Neural progenitor cell (in vitro differentiated cells): ENCODE measurements at places on chromosomes 12 and 14.

DNA sequence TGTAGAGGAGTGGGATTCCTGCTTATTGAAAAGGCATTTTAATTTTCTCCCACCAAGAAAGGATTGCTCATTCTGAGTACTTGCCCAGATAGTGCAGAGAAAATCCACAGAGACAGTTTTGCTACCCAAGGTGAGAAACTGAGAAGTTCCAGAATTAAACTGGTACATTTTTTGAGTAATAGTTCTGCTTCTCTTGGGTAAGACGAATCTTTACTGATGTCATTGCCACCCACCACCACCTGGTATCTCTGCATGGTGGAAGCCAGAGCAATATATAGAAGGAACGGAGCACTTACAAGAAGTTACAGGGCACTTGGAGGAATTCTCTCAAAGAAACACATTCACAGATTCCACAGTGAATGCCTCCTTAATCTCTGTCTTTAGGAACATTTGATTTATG lies 20.7 kb upstream of the FRMD6 start:
- no peaks in the 10 kb centered on the region for H3K36me3 ChIP-seq
- no peaks in the 10 kb centered on the region for H3K27me3 ChIP-seq
- H3K4me3 ChIP-seq = no peak overlapping the region
- no peak for DNase-seq

DNA sequence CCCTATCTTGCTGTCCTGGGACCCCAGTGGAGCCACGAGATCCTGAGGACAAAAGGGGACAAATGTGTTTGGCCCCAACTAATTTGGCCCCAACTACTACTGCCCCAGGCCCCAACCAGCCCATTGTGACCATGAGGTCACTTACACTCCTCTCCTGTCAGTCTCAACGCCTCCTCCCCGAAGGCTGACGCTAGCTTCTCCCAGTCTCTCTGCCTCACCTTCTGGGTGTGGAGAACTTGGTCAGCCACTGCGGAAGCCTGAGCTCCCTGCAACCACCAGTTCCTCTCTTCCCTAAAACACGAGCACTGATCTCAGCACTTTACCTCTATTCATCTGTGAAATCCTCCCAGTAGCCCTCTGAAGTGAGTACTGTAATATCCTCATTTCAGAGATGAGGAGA lies 13.3 kb downstream of the FAM181A start:
- peaks cover 32% of the 10 kb centered on the region for H3K27me3 ChIP-seq
- peaks cover 5% of the 10 kb centered on the region for H3K4me1 ChIP-seq
- DNase-seq = no peak
- H3K4me3 ChIP-seq = no peak overlapping the region

GRCh38 chr14:75240781-75241180 lies 37.8 kb upstream of the FOS start:
- H3K4me3 ChIP-seq = no peak overlapping the region
- H3K4me1 ChIP-seq = peaks cover 23% of the 10 kb centered on the region
- H3K27me3 ChIP-seq = no peaks in the 10 kb centered on the region
- H3K36me3 ChIP-seq = no peaks in the 10 kb centered on the region
- DNase-seq = no peak

DNA sequence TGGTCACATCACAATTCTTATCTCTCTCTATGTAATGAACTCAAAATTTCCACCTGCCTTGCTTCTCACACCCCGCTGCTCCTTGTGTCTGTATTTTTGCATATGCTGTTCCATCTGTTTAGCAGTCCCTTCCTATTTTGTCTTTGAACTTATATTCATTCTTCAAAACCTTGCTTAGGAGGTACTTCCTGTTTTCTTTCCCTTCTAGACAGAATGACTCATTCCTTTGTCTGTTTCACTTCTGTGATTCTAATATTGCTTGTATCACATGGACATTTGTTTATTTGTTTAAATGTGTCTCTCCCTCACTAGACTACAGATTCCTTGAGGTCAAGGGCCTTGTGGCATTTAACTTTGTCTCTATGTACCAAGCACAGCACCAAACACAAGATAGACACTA lies 424.2 kb downstream of the ETNK1 start:
- no peaks in the 10 kb centered on the region for H3K27me3 ChIP-seq
- no peak overlapping the region for H3K27ac ChIP-seq
- no peak for DNase-seq

DNA sequence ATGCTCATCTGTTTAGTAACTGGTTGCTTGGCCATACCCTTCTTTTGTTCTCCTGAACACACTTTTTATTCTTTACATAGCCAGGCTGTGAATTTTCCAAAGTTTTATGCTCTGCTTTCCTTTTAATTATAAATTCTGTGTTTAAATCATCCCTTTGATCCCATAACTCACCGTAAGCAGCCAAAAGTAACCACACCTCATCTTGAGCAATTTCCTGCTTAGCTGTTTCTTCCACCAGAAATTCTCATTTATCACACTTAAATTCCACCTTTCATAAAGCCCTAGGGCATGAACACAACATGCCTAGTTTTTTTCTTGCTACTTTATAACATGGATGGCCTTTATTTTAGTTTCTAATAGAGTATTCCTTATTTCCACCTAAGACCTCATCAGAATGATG lies 510.7 kb downstream of the C12orf50 start:
- H3K27me3 ChIP-seq = no peaks in the 10 kb centered on the region
- H3K4me1 ChIP-seq = no peaks in the 10 kb centered on the region
- no peak overlapping the region for H3K4me3 ChIP-seq
- no peaks in the 10 kb centered on the region for H3K36me3 ChIP-seq
- no peak for DNase-seq

DNA sequence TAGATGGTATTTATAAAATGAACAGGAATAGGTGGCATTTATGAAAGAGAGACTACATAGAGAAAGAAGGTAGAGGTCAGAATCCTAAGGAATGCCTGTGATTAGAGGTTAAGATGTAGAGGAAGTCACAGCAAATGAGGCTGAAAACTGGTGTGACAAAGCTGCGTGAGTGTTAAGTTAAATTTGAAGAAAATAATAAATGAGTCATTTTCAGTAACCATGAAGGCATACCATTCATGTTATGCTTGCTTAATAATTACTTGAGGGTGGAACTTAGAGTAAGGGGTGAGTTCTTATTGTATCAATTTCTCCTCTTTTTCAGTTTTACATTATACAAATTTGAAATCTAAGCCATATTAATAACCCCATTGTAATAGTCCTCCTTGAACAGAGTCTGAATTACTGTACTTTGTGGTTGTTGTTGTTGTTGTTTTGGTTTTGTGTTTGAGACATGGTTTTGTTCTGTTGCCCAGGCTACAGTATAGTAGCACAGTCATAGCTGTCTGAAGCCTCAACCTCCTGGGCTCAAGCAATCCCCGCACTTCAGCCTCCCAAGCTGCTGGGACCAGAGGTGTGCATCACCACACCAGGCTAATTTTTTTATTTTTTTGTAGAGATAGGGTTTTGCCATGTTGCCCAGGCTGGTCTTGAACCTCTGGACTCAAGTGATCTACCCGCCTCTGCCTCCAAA lies 761.5 kb downstream of the GALC start:
- peaks cover 5% of the 10 kb centered on the region for H3K4me1 ChIP-seq
- peaks cover 4% of the 10 kb centered on the region for H3K27me3 ChIP-seq
- H3K4me3 ChIP-seq = no peak overlapping the region
- no peaks in the 10 kb centered on the region for H3K36me3 ChIP-seq

DNA sequence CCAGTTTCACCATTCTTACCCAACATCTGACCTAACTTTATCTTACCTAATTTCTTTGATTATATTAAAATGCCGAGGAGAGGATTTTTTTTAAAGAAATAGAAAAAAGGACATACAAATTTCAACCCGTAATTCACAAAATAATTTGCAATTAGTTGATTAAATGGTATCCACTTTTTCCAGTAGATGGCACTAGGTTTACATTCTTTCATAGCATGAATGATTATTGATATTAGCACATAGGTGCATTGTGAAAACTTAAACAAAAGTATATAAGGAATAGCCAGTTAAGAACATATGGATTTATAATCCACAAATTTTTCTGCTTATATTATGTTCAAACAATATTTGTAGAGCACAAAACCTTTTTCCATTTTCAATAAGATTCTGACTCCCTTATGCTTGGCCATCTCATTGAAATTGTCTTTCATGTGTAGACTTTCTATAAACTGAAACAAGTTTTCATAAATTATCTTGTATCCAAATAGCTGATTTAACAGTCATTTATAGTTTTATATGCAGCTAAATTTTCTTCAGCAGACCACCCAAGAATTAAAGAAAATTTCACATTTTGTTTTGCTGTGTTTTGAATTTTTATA lies 35.3 kb downstream of the MSRB3 start:
- no peak overlapping the region for H3K27ac ChIP-seq
- DNase-seq = peak; percentile 10
- H3K4me3 ChIP-seq = no peak overlapping the region
- H3K36me3 ChIP-seq = no peaks in the 10 kb centered on the region
